Bone marrow (tissue), 2 donors: ENCODE measurements at places on chromosomes 1 and 21.

DNA sequence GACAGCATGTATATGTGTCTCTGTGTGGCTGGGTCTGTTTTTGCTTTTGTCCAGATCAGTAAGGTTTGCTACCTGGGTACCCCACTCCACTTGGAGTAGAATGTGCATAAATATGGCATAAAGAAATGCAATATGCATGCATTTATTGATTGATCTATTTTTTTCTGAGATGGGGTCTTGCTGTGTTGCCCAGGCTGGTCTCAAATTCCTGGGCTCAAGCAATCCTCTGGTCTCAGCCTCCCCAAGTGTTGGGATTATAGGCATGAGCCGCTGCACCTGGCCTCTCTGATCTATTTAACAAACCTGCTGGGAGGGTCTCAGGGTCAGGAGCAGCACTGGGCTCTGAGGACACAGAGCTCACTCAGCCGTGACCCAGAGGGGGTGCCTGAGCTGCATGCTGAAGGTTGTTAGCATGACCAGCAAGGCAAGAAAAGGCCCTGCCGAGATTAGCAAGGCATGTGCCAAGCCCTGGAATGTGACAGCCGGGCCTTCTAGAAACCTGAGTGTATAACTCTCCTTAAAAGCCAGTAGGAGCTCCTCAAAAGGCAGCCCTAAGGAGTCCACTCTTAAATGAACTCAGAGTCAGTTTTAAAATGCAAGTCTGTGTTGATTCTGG, 22.5 kb downstream of the PCSK9 start:
- DNase-seq = no peak

- peak; percentile 54 for DNase-seq
Observed at GRCh38 chr1:186482661-186483255, 21.8 kb upstream of the PDC start.

DNA sequence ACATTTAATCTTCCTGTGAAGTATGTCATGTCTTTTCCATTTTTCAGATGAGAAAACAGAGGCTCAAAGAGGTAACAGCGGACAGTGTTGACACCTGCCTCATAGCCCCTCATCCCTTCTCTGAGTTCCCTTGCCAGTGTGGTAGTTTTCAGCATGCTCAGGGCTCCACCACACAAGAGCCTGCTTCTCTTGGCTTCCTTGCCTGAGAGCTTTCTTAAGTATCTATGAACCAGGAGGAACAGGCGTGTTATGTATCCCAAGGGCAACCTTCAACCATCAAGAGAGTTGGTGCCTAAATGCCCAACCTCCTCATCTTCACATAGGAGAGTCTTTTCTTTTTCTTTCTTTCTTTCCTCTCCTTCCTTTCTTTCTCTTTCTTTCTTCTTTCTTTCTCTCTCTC, 5.9 kb upstream of the PAFAH2 start:
- DNase-seq = no peak

DNA sequence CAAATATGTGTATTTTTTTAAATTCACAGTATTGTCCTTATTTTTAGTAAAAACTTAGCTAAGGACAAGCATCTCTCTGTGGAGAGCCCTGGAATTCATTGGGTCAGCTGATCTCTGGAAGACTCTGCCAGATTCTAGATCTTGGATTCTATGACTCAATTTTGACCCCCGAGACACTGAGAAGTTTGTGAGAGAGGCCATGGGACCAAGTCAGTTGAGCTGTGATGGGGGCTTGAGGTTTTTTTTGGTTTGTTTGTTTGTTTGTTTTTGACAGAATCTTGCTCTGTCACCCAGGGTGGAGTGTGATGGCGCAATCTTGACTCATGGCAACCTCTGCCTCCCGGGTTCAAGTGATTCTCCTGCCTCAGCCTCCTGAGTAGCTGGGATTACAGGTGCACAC, 13.5 kb downstream of the SHISA4 start:
- DNase-seq = no peak

- DNase-seq = peak; percentile 9
Observed at GRCh38 chr1:184691719-184692324, 62.8 kb downstream of the EDEM3 start.
